Activated CD8-positive, alpha-beta memory T cell treated with anti-CD3 and anti-CD28 coated beads for 1 hour (primary cell): ENCODE measurements at places on chromosomes 4 and X.

GRCh38 chr4:105586638-105587328, 34.4 kb downstream of the ARHGEF38 start:
- DNase-seq, result no peak

- no peak for DNase-seq
Measured at GRCh38 chrX:23797371-23798128, 14.6 kb downstream of the SAT1 start.

DNA sequence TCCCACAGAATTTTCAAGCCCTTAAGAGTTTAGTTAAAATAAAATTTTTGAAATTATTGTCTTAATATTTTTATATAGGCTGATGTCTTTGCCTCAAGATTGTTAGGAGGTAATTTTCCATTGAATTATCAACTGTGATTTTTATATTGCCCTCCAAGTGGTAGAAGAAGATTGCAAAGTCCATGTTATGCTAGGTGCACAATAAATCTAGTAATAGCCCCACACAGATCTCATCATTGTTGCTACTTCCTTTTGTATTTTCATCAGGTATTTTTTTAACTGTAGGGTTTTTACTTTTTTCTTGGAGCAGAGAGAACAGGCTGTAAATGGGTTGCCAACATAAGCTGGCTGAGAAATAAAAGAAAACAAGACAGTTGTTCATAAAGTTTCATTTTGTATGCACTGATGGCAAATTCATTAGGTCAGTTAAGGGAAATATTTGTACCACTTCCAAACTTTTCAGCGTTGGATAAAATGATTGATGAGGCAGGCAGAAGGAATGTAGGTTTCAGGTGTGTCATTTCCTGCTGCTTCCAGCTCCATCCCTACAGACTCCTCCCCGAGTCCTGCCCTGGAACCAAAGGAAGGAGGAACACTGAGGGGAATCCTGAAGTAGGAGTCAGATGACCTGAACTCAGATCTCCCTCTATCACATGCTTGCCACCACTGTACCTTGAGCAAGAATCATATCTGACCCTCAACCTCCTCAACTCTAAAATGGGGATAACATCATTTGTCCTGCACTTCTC, 105.5 kb downstream of the PRRG1 start:
- DNase-seq, result no peak

DNA sequence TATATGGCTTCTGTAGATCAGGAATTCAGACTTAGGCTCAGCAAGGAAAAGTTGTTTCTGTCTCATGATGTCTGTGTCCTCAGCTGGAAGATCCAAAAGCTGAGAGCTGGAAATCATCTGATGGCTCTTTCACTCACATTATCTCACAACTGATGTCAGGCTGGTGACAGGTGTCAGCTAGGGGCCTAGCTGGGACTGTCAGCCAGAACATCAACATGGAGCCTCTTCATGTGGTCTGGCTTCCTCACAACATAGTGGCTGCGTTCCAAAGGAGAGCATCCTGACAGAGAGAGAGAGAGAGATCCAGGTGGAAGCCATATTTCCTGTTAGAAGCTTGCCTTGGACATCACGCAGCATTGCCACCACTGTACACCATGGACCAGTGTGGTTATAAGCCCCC, 10.6 kb upstream of the INTS6L start:
- DNase-seq, result no peak

GRCh38 chr4:172686021-172686420, 482.6 kb upstream of the GALNT7 start:
- no peak for DNase-seq

GRCh38 chr4:84529169-84529751, 30.2 kb upstream of the NKX6-1 start:
- DNase-seq, result no peak

DNA sequence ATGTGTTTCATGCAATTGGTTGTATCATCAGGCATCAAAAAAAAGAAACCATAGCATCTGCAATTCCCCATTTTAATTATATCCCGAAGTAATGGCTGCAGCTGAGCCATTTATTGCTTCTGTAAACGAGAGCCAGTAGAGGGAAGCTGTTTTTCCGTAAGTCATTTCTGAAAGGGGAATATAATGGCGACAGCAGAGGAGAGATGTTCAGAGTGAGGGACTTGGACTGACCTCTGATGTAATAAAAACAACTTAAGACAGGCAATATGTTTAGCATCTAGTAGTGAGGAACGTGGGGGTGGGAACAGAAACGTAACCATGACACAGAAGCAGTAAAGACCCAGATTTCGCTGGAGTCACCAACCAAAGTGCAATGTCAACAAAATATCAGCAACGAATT, 31.5 kb upstream of the NAA11 start:
- DNase-seq, result no peak

GRCh38 chr4:74431113-74431826, 13.7 kb upstream of the AREG start:
- DNase-seq, result no peak

GRCh38 chrX:118538386-118538785, 42.8 kb downstream of the DOCK11 start:
- DNase-seq, result no peak

- no peak for DNase-seq
Measured at GRCh38 chr4:185638093-185638492, 102.8 kb upstream of the PDLIM3 start.

DNA sequence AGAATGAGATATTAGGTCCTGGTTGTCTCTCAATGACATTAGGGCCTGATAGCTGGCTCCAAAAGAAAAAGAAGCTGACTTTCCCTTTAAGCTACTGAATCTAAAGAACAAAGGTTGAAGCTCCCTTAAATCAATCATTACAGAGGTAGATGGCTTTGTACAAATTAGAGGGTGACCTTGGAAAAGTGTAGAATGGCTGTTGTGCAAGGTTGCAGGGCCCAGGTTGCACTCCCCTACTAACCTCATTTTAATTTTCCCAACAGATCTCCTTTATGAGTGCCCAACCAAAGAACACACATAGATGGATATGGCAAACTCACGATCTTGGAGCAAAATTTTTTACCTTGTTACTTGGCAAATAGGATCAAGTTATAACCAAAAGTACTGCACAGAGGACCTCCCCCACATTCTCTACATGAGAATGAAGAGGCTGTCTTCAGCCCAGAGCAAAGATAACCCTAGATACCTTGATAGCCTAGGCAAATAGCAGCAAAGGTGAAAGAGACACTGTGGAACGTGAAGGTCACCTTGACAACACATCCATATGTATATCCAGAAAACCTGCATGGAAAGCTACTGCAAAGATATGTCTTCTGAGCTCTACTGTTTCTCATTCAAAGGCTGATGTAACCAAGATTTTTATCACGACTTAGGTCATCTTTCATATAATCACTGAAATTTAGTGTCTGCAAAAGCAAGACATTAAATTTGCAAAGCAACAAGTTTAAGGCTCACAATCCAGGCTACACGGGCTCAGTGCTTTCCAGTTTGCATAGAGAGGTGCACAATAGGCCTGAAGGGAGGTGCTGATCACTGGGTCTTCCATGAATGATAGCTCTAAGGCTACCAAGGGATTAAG, 23.0 kb downstream of the KLB start:
- DNase-seq, result no peak

DNA sequence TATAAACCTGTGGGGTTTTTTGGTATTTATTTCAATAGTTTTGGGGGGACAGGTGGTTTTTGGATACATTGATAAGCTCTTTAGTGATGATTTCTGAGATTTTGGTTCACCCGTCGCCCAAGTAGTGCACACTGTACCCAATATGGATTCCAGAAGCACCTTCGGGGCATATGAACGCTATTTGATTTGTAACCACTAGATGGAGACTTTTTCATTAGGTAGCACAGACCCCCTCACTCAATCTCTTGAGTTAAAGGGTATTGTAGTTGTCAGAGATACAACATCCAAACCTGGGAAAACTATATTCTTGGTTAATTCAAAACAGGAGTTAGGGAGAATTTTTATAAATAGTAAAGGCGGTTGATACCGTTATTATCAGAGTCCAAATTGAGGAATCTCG, 79.8 kb downstream of the SPANXN3 start:
- DNase-seq, result no peak

- DNase-seq, result no peak
Measured at GRCh38 chrX:13064599-13065143, 20.3 kb upstream of the FAM9C start.

- no peak for DNase-seq
Measured at GRCh38 chr4:56374956-56375355, 12.3 kb downstream of the AASDH start.

DNA sequence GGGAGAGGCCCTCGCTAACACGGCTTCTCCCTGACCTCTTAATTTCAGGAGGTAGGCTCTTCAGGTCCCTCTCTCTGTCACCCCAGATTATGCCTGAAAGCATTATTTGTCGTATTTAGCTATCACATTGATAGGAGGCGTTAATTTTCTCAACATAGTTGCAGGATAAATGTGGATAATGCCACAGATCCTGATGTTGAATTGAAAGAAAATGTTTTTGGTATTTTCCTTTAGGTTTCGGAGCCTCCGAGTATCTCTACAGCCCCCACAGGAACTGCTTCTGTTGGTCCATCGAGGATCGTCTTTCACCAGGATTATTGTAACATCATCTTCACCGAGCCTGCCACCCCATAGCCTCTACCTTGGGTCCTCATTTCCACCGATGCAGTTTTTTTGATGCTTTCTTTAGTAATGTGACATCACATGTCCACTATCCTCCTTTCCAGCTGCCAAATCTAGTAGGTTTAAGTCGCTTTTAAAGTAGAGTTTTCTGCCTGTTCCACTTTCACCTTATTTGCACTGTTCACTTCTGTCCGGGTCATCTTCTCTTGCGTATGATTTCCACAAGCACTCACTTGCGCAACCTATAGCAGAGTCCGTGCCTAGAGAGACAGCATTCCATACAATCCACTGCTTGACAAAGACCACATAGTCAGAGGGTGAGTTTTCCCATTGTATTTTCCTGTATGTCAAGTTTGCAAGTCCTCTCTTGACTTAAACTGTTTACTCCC, 665 bp downstream of the TIGD2 start:
- no peak for DNase-seq

DNA sequence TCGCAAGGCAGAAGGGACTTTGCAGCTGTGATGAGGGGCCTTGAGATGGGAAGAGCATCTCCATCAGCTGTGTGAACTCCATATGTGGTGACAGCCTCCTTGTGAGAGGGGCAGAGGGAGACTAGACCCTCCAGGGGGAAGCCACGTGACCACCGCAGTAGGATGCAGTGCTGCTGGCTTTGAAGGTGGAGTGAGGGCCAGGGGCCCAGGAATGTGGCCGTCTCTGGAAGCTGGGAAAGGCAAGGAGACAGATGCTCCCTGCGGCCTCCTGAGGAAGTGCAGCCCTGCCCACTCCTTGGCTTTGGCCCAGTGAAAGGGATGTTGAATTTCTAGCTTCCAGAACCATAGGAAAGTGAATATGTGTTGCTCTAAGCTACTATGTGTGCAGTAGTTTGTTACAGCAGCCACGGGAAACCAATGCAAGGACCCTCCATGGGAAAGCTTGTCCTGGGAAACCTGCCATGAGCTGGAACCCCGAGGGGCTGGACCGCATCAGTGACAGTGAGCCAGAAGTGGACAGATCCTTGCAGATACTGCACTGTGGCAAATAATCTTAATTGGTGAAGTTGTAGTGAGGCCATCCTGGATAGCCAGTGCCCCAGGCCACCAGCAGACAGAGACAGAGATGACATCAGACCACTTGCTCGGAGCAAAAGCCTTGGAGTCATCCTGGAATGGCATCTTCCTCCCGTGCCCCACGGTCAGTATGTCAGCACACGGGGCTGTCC, 35.4 kb upstream of the SORCS2 start:
- DNase-seq, result no peak

DNA sequence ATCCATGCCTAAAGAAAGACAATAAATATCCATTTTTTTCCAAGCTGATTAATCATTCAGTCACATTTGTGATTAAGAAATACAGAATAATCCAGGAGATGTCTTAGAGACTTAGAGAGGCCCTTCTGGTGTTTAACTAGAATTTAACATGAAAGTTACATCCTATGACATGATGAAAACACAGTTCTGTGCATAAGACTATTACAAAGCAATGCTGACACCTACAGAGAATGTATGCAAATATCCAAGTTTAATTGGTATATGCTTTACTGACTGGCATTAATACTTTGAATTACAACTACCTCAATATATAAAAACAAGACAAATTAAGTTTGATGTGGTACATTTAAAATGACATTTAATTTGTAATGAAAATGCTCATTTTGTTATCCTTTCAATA, 17.8 kb upstream of the TLL1 start:
- DNase-seq, result no peak

GRCh38 chrX:35664833-35665232, 133.3 kb upstream of the MAGEB16 start:
- DNase-seq, result no peak

DNA sequence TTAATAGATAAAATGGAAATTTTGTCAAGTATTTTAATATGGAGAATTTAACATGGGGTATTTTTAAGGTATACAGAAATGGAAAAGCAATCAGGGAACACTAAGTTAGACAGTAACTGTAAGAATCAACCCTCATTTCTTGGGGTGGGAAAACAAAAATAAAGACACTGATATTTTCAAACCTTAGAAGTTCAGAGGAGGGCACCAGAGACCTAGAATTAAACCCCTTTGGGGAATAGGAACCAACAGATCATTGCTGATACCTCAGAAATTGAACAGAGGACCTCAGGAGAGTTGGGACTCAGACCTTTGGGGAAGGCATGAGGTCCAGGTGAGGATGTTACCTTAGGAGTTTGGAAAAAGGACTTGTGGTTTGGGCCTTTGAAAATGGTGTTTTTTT, 435.6 kb downstream of the TMA16 start:
- DNase-seq, result no peak

DNA sequence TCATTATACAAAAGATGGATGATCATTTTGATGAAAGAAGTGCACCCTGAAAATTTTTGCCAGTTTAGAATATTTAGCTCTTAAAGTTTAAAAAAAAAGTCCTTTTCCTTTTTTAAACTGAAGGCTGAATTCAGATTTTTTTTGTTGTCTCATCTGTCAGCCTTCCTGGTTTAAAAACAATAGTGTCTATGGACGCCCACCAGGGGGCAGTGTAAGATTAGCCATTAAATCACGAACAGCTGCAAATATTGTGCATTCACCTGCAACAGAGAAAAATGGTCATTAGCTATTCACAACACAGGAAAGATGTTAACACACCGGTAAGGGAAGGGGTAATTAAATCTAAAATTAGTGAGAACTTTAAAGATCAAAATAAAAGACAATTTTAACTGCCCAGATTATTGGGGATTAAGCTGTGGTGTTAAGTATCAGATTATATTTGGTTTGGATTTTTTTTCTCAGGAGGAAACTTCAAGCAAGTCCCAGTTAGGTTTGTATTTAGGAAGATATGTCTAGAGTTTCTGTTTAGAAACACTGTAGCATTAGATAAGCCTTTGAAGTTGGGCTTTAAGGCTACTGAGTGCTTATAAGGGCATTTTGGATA, 4.4 kb upstream of the CXorf38 start:
- DNase-seq, result peak; percentile 49

DNA sequence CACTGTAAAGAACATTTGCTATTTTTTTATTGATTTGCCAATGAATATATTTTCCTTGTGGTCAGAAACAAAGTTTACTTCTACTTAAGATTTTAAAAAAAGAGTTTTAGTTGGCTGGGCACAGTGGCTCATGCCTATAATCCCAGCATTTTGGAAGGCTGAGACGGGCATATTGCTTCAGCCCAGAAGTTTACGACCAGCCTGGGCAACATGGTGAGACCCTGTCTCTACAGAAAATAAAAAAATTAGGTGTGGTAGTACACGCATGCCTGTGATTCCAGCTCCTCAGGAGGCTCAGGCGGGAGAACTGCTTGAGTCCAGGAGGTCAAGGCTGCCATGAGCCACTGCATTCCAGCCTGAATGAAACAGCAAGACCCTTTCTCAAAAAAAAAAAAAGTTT, 36.8 kb downstream of the LRP2BP start:
- no peak for DNase-seq

- no peak for DNase-seq
Measured at GRCh38 chr4:72319601-72320021, 249.4 kb downstream of the ADAMTS3 start.

- DNase-seq, result no peak
Measured at GRCh38 chr4:106036848-106037247, 141.6 kb downstream of the NPNT start.
